ENCODE measurements at places on chromosomes 2 and 18. TPM values are rescaled to one million over a fixed set of nuclear protein-coding genes. Genes with fewer than 3 reads are reported as not detected.

DNA sequence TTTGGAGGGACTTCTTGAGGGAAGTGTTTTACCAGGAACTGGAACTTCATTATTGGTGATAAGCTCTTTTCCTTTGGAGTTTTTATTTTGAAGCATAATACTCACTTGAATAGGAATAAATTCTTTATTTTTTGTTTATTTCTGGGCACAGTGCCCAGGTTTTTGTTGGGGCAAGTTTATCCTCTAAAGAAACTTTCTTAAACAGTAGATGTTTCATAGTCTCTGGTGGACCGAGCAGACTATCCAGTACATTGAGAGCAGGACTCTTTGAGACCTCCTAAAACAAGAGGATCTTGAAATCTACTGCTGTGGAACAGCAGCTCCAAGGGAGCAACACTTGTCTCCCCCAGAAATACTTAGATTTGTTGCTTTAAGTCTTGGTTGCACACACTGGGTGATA, 109.4 kb downstream of the PARD3B start:
- no peak for DNase-seq
- H3K36me3 ChIP-seq = no peaks in the 10 kb centered on the region
- H3K4me1 ChIP-seq = no peaks in the 10 kb centered on the region

DNA sequence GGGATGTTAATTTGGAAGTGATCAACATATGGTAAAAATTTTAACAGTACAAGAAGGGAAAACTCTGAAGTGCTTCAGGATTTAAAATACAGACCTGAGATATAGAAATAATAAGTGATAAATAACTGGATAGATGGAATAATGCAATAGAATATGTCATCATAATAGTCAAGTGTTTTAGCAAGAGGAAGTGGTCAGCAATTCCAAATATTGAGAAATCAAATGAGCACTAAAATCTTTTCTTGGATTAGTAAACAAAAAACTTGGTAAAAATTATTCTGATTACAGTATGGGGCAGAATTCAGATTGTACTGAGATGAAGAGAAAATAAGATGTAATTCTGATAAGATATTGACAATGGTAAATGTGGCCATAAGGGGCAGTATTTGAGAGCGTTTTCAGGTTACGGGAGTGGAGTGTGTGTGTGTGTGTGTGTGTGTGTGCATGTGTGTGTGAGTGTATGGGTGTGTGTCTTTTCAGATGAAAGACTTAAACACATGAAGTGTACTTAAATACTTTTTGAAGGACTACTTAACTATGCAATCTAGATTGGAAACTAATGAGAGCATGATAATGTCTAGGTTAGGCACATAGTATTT, 217.9 kb upstream of the ITGA4 start:
- no peak overlapping the region for H3K27ac ChIP-seq
- no peaks in the 10 kb centered on the region for H3K36me3 ChIP-seq
- DNase-seq = peak; percentile 43

The DUSP11 gene
- 30.4 TPM for total RNA-seq

GRCh38 chr2:217085543-217085942, 225.7 kb upstream of the TNP1 start:
- H3K27ac ChIP-seq = no peak overlapping the region
- no peaks in the 10 kb centered on the region for H3K27me3 ChIP-seq

The CYP1B1 gene
- 37.2 TPM for total RNA-seq

GRCh38 chr2:219277703-219278654, 1.2 kb upstream of the DNAJB2 start:
- H3K4me3 ChIP-seq = peak overlapping the region; percentile 36
- H3K36me3 ChIP-seq = no peaks in the 10 kb centered on the region
- peak; percentile 85 for DNase-seq
- H3K27ac ChIP-seq = peak overlapping the region; percentile 85

- no peak for DNase-seq
- no peak overlapping the region for H3K27ac ChIP-seq
- peaks cover 43% of the 10 kb centered on the region for H3K4me1 ChIP-seq
Observed at GRCh38 chr2:8303322-8303832, 378.5 kb upstream of the ID2 start.

- H3K27me3 ChIP-seq = no peaks in the 10 kb centered on the region
- H3K4me1 ChIP-seq = peaks cover 2% of the 10 kb centered on the region
- H3K27ac ChIP-seq = 0 out of 2 replicates have a peak overlapping the region, but pooled peaks have one; percentile 5
- peak; percentile 15 for DNase-seq
- no peaks in the 10 kb centered on the region for H3K36me3 ChIP-seq
- H3K4me3 ChIP-seq = no peak overlapping the region
Observed at GRCh38 chr2:145116056-145116455, 596.1 kb upstream of the ZEB2 start.

GRCh38 chr2:133651861-133652260, 83.6 kb upstream of the NCKAP5 start:
- H3K36me3 ChIP-seq = no peaks in the 10 kb centered on the region
- H3K4me3 ChIP-seq = no peak overlapping the region
- DNase-seq = no peak
- H3K27ac ChIP-seq = no peak overlapping the region
- no peaks in the 10 kb centered on the region for H3K27me3 ChIP-seq
- H3K4me1 ChIP-seq = no peaks in the 10 kb centered on the region

GRCh38 chr2:69026691-69027459, 13.9 kb downstream of the ANTXR1 start:
- H3K27ac ChIP-seq = no peak overlapping the region
- H3K27me3 ChIP-seq = no peaks in the 10 kb centered on the region
- no peak for DNase-seq

- peaks cover 7% of the 10 kb centered on the region for H3K4me1 ChIP-seq
- DNase-seq = no peak
- H3K27ac ChIP-seq = no peak overlapping the region
Observed at GRCh38 chr2:128519517-128520215, 201.0 kb upstream of the HS6ST1 start.

The EFHD1 gene
- total RNA-seq = not detected

GRCh38 chr18:63017076-63017475, 301.7 kb downstream of the PHLPP1 start:
- H3K4me1 ChIP-seq = no peaks in the 10 kb centered on the region
- H3K4me3 ChIP-seq = no peak overlapping the region
- no peak overlapping the region for H3K27ac ChIP-seq
- H3K27me3 ChIP-seq = peaks cover 72% of the 10 kb centered on the region
- H3K36me3 ChIP-seq = no peaks in the 10 kb centered on the region

DNA sequence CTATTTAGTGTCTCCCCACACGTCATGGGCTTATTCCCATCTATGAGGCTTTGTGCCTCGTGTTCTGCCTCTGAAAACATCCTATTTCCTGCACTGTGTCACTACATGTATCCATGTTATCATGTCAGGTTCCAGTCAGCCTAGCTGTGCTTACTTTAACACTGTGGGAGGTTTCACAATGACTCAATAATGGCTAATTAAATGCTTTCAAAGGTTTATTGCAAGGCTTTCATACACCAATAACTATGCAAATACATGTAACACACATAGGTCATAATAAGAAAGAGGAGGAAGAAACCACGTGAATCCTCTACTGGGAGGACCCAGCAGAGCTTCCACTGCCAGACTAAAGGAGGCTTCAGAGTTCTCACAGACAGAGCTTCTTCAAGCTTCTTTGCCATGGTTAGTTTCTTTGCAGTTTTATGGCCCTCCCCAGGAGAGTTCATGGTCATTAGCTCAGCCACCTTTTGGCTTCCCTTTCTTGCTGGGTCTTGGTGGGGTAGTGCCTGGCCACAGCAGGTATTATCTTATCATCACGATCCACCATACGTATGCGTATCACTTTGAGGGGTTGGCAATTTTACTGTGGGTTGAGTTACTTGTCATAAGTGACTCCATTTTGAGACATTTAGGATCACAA, 5.1 kb upstream of the COLEC12 start:
- H3K36me3 ChIP-seq = no peaks in the 10 kb centered on the region
- H3K27ac ChIP-seq = no peak overlapping the region
- DNase-seq = no peak
- H3K4me1 ChIP-seq = no peaks in the 10 kb centered on the region
- peaks cover 51% of the 10 kb centered on the region for H3K27me3 ChIP-seq
- no peak overlapping the region for H3K4me3 ChIP-seq

GRCh38 chr18:77401173-77401572, 151.5 kb downstream of the GALR1 start:
- H3K4me3 ChIP-seq = no peak overlapping the region
- peaks cover 51% of the 10 kb centered on the region for H3K27me3 ChIP-seq
- DNase-seq = no peak
- H3K27ac ChIP-seq = no peak overlapping the region
- H3K36me3 ChIP-seq = no peaks in the 10 kb centered on the region

DNA sequence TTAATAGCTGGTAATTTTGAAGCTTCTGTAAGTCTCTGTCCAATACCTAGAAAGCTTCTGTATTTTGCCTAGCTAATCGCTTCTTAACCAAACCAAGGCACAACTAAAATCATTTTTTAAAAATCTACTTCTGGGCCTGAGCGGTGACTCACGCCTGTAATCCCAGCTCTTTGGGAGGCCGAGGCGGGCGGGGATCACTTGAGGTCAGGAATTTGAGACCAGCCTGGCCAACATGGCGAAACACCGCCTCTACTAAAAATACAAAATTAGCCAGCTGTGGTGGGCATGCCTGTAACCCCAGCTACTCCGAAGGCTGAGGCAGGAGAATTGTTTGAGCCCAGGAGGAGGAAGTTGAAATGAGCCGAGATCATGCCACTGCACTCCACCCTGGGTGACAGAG, 148.6 kb upstream of the FIGN start:
- H3K36me3 ChIP-seq = no peaks in the 10 kb centered on the region
- H3K4me1 ChIP-seq = no peaks in the 10 kb centered on the region
- no peak for DNase-seq
- H3K4me3 ChIP-seq = no peak overlapping the region

DNA sequence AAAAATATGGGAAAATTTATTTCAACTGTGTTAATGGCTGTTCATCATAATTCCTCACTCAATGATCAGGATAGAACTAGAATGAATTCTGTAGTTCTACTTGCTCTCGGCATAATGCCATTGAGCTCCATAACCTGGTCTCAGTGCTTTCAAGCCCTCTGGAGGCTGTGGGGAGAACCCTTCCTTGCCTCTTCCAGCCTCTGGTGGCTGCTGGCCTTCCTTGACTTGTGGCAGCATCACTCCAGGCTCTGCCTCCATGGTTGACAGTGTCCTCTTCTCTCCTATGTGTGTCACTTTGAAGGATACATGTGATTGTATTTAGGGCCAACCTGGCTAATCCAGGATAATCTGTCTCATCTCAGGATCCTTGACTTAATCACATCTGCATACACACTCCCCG, 26.9 kb upstream of the CABYR start:
- H3K27me3 ChIP-seq = no peaks in the 10 kb centered on the region
- peaks cover 13% of the 10 kb centered on the region for H3K4me1 ChIP-seq
- no peak overlapping the region for H3K4me3 ChIP-seq
- no peak overlapping the region for H3K27ac ChIP-seq
- DNase-seq = peak; percentile 19

DNA sequence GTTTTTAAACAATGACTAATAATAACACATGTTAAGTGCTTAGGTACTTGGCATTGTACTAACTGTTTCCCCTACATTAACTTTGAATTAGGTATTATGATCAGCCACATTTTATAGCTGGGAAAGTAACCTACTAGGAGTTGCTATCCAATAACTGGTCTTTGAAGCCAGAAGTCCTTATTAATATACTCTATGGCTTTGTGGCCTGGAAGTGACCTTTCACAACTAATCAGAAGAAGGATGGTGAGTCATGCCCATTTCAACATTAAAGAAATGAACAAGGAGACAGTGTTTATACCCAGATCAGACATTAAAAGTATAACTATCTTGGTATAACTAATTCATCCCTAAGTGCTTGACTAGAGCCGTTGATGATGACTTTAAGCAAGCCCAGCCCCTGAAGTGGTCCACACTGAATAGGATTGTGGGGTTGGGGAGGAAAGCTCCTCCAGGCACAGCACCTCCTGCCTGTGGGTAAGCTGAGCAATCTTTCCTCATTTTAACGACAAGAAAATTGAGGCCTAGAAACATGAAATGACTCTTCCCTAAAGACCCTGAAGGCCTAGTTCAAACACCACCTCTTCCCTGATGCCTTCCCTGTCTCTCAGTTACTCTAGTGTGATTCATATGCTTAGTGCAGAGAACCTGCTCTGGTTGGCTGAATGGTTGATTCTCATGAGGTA, 71.6 kb upstream of the RFX8 start:
- H3K27ac ChIP-seq = no peak overlapping the region
- no peaks in the 10 kb centered on the region for H3K36me3 ChIP-seq
- H3K4me1 ChIP-seq = peaks cover 8% of the 10 kb centered on the region
- H3K27me3 ChIP-seq = no peaks in the 10 kb centered on the region

The RALB gene
- total RNA-seq = 57.9 TPM

DNA sequence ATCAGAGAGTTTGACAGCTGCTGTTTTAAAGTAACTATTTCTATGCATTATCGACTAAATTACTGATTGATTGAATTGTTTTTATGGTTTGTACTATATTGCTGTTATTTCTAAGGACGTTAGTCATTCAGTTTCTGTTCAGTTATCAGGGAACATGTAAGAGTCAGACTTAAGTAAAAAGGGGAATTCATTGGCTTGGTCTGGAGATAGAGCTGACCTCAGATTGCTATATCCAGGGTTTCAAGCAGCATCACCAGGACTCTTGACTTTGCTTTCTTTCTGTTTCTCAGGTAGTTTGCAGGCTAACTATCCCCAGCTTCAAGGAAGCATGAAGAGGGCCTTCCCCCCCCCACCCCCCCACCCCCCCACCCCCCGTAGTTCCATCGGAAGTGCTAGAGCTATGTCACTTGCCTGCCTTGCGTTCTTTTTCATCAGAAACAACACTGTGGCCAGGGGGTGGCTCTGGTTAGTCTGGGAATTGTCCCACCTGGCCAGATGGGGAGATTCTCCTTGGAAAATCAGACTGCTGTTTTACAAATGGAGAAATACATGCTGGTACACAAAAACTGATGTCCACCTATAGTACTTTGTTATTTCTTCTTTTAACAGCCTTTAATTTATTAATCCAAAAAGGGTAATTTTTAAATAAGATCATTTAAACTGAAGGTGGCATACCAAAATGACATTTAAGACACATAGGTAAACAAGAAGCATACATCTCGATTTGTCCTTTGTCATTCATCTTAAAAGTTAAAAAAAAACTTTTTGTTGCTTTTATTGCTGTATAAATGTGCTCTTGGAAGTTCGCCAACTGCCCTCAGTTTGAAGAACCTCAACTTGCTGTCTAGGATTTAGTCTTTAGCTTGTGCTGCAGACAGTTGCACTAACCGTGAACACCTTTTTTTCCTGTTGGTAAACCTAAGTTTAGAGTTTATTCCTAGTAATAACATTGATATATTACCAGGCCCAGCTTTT, 9.4 kb downstream of the SMAD4 start:
- H3K4me3 ChIP-seq = no peak overlapping the region
- no peaks in the 10 kb centered on the region for H3K36me3 ChIP-seq
- no peaks in the 10 kb centered on the region for H3K4me1 ChIP-seq

DNA sequence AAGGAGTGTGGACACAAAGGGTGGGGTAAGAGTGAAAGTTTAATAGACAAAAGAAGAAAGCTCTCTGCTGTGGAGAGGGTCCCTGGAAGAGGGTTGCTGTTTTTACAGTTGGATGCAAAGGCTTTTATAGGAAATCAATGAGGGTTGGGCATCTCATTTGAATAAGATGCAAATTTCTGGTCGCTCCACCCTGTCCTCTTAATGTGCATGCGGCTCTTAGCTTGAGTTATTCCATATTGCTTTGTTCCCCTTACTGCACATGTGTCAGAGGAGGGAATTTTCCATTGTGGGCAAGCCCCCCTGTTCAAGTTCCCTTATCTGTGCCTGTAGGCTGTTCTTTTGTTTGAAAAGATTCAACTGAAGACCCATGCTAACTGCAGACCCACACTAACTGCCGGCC, 326.5 kb downstream of the BCL11A start:
- H3K4me1 ChIP-seq = no peaks in the 10 kb centered on the region
- H3K4me3 ChIP-seq = no peak overlapping the region
- peaks cover 19% of the 10 kb centered on the region for H3K27me3 ChIP-seq
- H3K27ac ChIP-seq = no peak overlapping the region

- H3K4me3 ChIP-seq = peak within 1 kb of the TSS; percentile 62
- H3K27ac ChIP-seq = no peak within 1 kb of the TSS
- DNase-seq = peak; percentile 31
- H3K27me3 ChIP-seq = peaks cover 66% of the 10 kb centered on the region
Observed at GRCh38 chr2:164620873-164621763, at the start of gene GRB14. TSS of gene GRB14 (minus strand) at chr2:164621482. CDS start at chr2:164621309, 173 bp downstream.
